Mesothelial cell of epicardium (in vitro differentiated cells): ENCODE measurements at places on chromosomes 2 and 18.
A peak's percentile ranks its signal among the peaks of the same experiment; 100 is the strongest.

- no peak for DNase-seq
Observed at GRCh38 chr2:29443627-29444026, 328.4 kb downstream of the CLIP4 start.

GRCh38 chr2:180219491-180219890, 212.4 kb upstream of the CWC22 start:
- no peak for DNase-seq

- DNase-seq, result no peak
Observed at GRCh38 chr18:79877163-79878091, 74.0 kb downstream of the SLC66A2 start.

- DNase-seq, result no peak
Observed at GRCh38 chr18:26568926-26569665, 20.7 kb upstream of the KCTD1 start.

- no peak for DNase-seq
Observed at GRCh38 chr2:222802514-222803196, 58.2 kb upstream of the ACSL3 start.

DNA sequence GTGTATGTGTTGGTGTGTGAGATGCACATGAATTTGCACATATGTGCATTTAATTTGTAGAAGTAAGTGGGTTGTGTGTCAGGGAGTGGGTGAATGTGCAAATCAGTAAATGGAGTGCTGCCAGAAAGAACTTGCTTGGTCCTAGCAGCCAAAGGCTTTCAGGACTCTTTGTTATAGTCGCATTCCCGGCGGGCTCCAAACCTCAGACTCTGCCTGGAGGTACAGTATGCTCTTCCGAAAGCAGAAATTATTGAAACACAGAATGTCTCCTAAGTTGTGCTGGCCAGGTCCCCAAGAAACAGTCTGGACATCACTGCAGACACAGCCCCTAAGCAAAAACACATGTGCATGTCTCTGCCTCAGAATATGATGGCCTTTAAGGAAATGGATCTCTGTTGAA, 232.4 kb downstream of the INSIG2 start:
- DNase-seq, result no peak

- DNase-seq, result no peak
Observed at GRCh38 chr18:55136258-55136657, 177.0 kb upstream of the CCDC68 start.

DNA sequence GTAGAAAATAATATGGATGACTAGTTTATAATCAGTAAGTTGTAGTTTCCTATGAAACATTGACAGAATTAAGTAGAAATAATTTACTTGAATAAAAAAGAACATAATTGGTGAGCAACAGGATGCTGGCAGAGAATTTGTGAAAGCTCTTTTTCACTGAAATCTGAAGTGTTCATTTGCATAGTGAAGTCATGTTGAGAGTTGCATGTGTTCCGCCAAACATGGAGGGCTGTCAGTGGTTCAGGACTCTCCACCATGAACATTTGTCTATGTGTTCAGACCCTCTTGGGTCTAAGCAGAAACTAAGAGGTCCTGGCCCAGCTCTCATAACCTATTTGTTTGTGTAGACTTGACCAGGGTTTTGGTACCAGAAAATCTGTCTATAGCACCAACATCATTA, 182.5 kb upstream of the LINC00305 start:
- DNase-seq, result no peak

DNA sequence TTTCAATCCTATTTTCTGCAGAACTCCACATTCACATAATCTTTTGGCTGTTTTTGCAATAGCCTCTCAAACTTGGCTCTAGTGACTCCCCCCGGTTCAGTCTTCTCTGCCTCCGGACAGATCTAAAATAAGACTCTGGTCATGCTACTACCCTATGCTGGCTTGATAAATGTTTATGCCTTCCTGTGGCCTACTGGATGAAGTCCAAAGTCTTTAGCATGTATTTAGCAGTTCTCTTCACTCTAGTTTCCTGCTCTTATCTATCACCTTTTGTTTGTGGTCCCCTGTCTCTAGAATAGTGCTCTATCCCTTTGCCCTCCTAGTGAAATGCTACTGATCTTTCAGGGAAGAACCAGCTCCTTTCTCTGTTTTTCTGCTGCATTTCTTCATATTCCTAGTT, 14.4 kb downstream of the ADCYAP1 start:
- no peak for DNase-seq

GRCh38 chr18:23350188-23350587, 102.9 kb upstream of the RIOK3 start:
- no peak for DNase-seq

DNA sequence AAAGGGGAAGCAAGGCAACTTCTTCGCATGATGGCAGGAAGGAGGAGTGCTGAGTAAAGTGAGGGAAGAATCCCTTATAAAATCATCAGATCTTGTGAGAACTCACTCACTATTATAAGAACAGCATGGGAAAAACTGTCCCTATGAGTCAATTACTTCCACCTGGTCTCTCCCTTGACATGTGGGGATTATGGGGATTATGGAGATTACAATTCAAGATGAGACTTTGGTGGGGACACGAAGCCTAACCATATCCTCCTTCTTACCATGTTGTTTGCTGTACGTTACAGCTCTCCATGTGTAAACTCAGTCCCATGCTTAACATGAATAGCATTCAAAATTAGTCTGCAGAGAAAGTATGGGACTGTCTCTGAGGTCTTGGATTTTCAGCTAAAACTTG, 1096.8 kb upstream of the ACVR2A start:
- DNase-seq, result no peak

GRCh38 chr2:20916604-20917286, 93.8 kb upstream of the LDAH start:
- DNase-seq, result no peak

- DNase-seq, result no peak
Observed at GRCh38 chr2:105977212-105977611, 216.9 kb downstream of the UXS1 start.

DNA sequence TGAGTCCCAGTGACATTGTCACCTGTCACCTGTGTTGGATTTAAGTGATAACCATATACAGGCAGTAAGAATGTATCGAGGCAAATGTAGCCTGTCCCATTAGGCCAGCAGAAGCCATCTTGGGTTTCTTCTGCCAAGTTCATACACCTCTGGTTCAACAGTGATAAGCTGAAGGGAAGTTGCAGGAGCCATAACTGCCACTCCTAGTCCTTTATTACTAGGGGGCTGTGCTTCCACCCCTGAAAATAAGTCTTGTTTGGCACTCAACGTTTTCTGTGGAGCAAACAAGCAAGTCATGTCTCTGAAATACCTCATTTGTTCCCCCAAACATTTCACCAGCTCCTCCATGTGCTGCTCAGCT, 58.1 kb upstream of the ALPP start:
- no peak for DNase-seq

DNA sequence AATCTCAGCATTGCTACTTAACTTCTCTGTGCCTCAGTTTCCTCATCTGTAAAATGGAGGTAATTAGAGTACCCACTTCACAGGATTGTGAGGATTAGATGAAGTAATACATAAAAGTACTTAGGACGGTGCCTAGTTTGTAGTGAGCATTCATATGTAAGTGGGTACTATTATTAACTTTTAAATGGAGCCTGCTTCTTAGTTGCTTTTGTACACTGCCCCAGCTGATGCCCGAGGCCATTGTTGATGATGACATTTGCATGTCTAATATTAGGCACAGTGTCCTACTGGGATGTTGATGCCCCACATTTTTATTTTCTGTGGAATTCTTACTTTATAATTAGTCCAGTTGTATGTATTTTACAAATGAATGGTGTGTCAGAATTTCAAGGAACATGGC, 79.7 kb upstream of the STON1 start:
- no peak for DNase-seq

DNA sequence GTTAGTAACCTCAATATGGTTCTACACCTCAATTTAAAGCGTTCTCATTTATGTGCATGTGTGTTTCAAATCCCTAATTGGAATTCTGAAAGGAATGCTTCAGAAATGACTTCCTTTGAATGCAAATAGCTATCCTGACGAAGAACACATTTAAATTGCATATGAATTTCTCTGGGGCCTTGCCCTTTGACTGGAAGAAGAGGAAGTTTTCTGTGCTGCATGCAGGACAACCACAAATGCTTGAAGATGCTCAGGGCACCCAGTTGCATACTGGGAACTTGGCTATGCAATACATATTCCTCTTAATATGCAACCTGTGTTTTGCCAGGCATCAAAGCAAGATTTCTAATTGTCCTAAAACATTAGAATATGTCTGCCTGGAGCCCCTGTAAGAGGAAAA, 55.3 kb downstream of the TMEM178A start:
- DNase-seq, result no peak

- no peak for DNase-seq
Observed at GRCh38 chr2:212998626-212999359, 152.6 kb downstream of the IKZF2 start.

- no peak for DNase-seq
Observed at GRCh38 chr18:58125183-58125582, 81.2 kb downstream of the NEDD4L start.

- no peak for DNase-seq
Observed at GRCh38 chr2:197309691-197310231, 819 bp downstream of the ANKRD44 start.

GRCh38 chr2:70948337-70949003, 12.8 kb downstream of the ATP6V1B1 start:
- peak; percentile 65 for DNase-seq

- no peak for DNase-seq
Observed at GRCh38 chr18:47754311-47755101, 176.0 kb downstream of the SMAD2 start.
